B cell (primary cell): ENCODE measurements at places on chromosomes 2 and 18. TPM values are rescaled to one million over a fixed set of nuclear protein-coding genes. Genes with fewer than 3 reads are reported as not detected.

- no peaks in the 10 kb centered on the region for H3K27me3 ChIP-seq
- no peaks in the 10 kb centered on the region for H3K36me3 ChIP-seq
- H3K4me3 ChIP-seq, result no peak overlapping the region
- no peak for DNase-seq
- H3K4me1 ChIP-seq, result peaks cover 35% of the 10 kb centered on the region
- no peak overlapping the region for H3K27ac ChIP-seq
Observed at GRCh38 chr2:11742317-11742701, 4.1 kb upstream of the LPIN1 start.

DNA sequence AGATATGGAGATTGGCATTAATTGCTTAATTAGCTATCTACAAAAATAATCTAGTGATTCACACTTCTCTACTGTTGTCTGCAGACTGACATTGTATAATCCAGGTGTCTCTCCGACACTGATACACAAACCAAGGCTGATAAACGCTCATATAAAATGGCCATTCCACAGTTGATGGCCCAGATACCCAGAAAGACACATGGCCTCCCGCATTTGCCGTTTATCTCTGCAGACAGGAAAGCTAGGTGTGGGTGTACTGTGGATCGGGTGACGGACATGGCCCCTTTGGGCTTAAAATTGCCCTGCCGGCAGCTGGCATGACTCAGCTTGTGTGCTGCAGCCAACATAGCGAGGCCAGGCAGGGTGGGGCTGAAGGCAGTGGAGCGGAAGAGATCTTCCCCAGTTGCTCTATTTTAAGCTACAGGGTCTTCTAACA, 18.5 kb downstream of the PMAIP1 start:
- H3K4me3 ChIP-seq, result peak overlapping the region; percentile 43
- peak; percentile 54 for DNase-seq
- H3K4me1 ChIP-seq, result peaks cover 28% of the 10 kb centered on the region
- H3K36me3 ChIP-seq, result no peaks in the 10 kb centered on the region

DNA sequence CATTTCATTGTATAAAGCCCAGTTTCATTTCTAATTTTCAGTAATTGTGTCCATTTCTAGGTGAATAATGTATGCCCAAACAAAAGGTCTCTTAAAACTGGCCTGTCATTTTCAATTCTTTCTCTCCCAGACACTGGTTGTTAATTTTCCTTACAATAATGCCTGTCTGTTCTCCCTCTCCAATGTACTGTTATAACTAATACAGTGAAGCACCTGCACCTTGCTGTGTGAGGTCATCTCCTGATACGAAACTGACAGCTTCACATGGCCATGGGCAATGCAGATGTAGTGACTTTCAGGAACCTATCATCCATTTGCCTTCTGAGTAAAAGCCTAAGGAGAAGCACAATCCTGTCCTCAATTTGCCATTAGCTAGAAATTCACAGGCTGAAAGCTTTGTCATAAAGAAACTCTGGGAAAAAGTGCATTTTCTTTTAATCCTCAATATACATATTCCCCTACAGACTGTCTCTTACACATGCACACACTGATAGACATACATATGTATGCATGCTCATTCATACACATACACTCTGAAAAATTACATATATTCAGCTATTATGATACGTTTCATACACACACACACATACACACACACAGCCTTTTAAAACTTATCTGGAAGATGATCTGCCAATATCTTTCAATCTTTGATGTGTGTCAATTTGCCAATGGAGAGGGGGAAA, 1030.3 kb downstream of the TDRD15 start:
- H3K27ac ChIP-seq, result no peak overlapping the region
- H3K27me3 ChIP-seq, result no peaks in the 10 kb centered on the region
- no peaks in the 10 kb centered on the region for H3K36me3 ChIP-seq
- no peak for DNase-seq
- no peak overlapping the region for H3K4me3 ChIP-seq

GRCh38 chr2:232455426-232456255, at the start of gene ALPI:
TSS of gene ALPI (plus strand) at chr2:232456153. CDS start at chr2:232456200, 47 bp downstream.
- no peaks in the 10 kb centered on the region for H3K36me3 ChIP-seq
- DNase-seq, result no peak

DNA sequence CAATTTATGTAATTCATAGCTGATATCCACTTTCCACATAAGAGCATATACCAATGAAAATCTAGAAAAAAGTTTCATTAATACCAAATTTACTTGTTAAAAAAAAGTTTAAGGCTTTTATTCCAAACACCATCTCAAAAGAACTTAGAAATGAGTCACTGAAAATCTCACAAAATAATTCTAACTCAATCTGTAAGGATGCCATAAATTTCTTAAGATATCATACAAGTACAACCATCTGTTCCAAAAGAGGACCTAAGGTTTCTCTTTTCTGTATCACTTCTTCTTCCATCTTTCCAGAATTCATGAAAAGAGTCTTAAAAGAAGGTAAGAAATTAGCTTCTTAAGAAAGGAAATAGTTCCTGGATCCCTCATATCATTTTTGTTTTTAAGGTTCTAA, 60.4 kb downstream of the TRIP12 start:
- no peak overlapping the region for H3K4me3 ChIP-seq
- peaks cover 4% of the 10 kb centered on the region for H3K4me1 ChIP-seq
- peaks cover 22% of the 10 kb centered on the region for H3K36me3 ChIP-seq
- H3K27ac ChIP-seq, result no peak overlapping the region

DNA sequence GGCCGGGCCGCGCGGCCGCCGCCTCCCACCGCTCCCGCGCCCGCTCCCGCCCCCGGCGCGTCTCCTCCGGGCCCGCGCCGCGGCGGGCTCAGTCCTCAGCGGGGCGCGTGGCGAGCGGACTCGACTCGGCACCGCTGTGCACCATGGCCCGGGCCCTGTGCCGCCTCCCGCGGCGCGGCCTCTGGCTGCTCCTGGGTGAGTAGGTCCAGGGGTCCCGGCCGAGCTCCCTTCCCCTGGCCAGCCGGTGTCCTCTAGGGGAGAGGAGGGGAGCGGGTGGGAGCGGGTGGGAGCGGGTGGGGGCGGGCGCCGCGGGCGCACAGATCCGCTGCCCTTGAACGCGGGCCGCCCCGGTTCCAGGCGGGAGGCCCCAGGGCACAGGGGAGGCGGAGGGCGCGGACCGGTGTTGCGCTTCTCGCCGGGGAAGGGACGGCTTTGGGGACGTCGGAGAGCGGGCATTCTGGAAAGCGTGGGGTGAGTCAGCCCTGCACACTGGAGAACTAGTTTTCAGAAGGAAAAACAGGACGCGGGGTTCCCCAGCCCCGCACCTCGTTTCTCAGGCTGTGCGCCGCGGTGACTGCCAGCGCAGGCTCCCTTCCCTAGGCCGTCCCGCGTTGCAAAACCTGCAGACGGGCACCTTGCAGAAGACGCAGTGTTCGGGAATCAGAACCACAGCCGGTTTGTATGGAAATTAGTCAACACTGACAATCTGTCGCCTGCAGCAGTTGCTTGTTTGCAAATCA, at the start of gene RAMP1:
Gene RAMP1, plus strand, starts transcription at position 91 of the 740 bp plus-strand sequence. Its CDS starts 53 bp downstream, at position 144.
- no peaks in the 10 kb centered on the region for H3K36me3 ChIP-seq
- no peak for DNase-seq
- H3K4me1 ChIP-seq, result no peaks in the 10 kb centered on the region
- H3K4me3 ChIP-seq, result no peak within 1 kb of the TSS

PLCL1 gene
- 0.07 and 0.12 TPM in 2 replicates for total RNA-seq

PDCD1 gene
- total RNA-seq, result 0.87 and 1.3 TPM in 2 replicates

HOXD3 gene
- not detected in 2 replicates for total RNA-seq
